ENCODE measurements at places on chromosomes 1 and 21.

DNA sequence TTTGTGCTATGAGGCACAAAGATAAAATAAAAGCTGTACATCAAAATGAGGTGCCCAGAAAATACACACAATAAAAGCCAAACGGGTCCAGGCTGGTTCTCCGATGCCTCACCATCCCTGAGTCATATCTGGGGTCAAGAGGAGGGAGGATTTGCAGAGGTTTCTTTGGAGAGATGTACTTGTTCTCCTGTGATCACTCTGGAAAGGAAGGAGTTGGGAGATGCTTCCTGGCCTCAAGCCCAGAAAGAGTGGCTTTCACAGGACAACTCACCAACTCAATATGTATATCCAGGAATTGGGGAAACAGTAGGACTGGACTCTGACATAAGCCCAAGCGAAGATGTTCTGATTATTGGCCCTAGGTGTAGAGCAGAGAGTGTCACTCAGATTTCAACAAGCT is 51.9 kb downstream of the DIPK1A start:
- DNase-seq: no peak

DNA sequence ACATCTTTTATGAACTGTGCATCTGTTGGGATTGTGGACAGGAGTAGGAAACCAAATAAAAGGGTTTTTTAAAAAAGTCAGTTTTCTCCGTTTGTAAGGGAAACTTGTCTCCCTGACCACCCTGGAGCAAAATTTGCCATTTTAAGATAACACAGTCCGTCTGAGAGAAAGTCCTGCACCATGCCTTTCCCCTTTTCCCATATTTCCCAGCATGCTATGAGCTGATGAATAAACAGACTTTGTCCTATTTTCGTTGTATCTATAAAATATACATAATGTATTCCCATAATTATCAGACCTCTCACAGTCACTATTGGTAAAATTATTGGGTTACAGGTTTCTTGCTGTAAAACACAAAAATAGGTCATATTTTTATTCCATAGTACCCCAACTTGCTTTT is 1.7 kb upstream of the AKT3 start:
- no peak for DNase-seq

- DNase-seq: no peak
Observed at GRCh38 chr1:167317463-167317862, 96.8 kb downstream of the POU2F1 start.

DNA sequence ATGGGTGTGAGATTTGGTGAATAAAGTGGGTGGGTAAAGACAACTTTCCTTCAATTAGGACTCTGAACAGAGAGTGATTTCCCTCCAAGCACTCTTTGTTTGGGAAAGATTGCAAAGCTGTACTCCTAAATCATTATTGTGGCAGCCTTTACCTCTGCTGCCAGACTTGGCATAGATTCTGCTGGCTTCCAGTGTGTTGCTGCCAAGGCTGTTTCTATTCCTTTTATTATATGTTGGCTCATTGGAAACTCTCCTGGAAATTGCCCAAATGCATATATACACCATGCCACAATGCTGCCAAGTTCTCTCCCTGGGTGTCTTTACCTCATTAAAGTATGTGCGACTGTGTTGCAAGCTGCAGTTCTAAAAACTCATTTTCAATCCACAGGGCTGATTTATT is 668.0 kb downstream of the MRPL39 start:
- DNase-seq: peak; percentile 81

DNA sequence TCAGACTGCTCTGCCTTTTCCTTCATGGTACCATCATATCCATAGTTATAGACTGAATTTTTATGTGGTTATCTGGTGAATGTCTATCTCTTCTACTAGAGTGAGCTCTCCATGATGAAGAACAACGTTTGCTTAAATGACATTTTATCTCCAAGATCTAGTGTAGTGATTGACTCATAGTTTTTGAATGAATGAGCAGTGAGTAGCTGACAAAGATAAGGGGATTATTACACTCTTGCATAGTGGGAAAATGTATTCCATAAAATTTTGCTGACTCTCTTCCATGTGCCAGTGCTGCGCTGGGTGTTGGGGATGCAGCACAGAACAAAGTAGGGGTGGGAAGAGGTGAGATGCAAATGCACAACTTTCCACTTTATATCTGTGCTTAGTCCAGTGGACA is 147.7 kb downstream of the TGFB2 start:
- no peak for DNase-seq

DNA sequence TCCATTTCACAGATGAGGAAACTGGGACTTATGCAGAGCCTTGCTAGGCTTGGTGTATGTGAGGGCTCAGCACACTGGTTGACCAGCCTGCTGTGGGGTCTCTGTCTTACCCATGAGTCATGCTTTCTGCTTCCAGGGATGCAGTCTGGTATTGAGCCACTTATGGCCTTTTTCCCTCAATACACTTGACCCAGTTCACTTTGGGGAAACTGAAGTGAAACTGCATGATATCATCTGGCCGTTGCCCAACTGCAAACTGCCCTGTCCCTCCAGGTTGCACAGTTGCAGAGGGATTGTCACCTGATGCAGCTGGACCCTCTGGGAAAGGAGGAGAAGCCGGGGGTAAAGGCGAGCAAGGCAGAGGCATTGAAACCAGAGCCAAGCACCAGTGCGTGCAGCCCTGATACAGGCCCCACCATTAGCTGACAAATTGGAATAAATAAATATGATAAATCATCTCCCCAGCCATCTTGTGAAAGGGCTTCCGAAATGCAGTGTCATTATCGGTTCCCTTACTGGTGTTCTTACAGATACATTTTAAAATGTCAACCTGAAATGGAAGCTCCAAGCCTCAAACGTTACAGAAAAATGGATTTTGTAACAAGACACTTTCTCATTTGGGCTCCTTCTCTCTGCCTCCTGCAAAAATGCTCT is 39.3 kb upstream of the DUSP10 start:
- no peak for DNase-seq

DNA sequence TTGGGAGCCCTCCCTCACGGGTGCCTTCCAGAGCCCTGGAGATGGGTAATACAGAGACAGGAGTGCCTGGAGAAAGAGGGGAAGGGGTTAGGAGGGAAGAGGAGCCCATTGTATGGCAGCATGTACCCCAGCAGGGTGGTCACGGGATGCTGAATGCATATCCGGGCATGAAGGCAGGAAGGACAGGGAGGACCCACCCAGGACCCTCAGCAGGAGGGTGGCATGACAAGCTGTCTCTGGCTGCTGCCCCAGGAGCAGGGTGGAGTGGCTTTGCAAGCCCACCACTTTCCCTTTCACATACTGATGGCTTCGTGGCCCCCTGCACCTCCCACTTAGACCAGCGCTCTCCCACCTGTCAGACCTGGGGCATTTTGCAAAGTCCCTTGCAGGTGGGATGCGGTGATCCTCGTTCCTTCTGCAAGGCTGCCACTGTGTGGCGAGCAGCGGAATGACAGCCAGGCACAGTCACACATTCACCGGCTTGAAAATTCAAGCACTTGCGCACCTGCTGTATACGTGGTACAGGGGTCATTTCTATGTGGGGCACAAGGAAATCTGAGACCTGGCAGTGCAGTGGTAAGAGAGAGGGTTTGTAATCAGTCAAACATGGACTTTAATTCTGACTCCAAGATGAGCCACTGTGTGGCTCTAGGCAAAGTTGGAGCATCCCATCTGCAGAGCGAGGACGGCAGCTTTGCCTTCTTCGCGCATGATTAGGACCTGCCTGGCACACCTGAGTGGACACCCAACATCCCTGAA is 53.2 kb upstream of the TMEM51 start:
- no peak for DNase-seq

DNA sequence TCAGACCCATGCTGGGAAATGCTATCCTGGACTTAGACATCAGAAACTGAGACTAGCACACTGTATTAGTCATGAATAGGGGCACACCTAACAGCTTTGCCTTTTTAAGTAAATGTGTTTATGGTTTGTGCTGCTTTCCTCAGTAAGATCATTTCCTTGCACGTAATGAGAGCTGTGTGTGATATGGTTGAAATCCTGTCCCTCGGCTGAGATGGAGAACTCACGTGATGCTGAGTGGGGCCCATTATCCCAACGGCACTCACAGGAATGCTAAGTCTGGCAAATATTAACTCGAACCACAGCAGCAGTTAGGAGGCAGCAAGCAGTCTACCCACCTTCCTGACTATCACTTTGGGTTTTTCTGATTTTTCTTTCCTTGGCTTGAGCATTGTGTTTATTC is 38.2 kb downstream of the BCL9 start:
- DNase-seq: no peak

GRCh38 chr1:79617777-79618176 is 611.2 kb upstream of the ADGRL4 start:
- DNase-seq: no peak

DNA sequence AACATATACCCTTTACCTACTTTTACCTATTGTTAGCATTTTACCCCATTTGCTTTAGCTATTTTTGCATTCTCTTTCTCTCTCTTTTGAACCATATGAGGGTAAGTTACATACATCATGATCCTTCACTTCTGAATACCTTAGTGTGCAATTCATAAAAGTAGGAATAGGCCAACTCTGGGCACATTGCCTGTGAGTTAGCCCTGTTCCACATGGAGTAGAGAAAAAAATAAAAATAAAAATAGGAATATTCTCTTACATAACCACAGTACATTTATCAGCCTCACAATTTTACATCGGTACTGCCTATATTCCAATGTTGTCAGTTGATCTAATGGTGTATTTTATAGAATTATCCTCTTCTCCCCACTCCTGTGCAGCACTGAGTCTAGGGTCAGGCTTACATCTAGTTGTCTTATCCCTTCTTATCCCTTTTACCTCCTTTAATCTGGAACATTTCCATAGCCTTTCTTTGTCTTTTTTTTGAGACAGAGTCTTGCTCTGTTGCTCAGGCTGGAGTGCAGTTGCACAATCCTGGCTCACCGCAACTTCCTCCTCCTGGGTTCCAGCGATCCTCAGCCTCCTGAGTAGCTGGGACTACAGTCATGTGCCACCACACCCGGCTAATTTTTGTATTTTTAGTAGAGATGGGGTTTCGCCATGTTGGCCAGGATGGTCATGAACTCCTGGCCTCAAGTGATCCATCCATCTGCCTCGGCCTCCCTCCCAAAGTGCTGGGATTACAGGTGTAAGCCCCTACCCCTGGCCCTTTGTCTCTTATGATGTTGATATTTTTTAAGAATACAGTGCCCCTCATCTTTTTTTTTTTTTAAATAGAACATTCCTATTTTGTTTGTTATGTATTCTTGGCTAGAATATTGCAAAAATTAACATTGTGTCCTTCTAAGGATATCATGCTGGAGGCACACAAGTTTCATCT is 11.1 kb upstream of the SLC30A1 start:
- no peak for DNase-seq

GRCh38 chr1:54331091-54331772 is 75.0 kb downstream of the SSBP3 start:
- no peak for DNase-seq

DNA sequence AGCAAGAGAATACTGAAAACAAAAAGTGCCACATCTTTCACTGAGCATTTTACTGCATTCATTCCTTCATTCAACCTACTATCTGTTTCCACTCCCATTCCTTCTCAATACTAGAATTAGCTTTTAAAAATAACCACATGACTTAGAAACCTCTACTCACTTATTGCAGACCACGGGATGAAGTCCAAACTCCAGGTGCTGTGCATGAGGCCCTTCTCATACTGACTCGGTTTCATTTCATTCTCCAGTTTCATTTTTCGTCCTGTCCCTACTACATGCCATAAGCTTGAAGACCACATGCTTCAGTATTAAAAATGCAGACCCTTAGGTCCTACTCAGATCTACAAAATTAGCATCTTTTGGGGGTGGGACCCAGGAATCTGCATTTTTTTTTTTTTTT is 2.3 kb upstream of the BACH1 start:
- no peak for DNase-seq

GRCh38 chr21:42654913-42655795 is 1.7 kb downstream of the PDE9A start:
- DNase-seq: no peak

GRCh38 chr1:193697115-193697762 is 510.8 kb upstream of the B3GALT2 start:
- no peak for DNase-seq

DNA sequence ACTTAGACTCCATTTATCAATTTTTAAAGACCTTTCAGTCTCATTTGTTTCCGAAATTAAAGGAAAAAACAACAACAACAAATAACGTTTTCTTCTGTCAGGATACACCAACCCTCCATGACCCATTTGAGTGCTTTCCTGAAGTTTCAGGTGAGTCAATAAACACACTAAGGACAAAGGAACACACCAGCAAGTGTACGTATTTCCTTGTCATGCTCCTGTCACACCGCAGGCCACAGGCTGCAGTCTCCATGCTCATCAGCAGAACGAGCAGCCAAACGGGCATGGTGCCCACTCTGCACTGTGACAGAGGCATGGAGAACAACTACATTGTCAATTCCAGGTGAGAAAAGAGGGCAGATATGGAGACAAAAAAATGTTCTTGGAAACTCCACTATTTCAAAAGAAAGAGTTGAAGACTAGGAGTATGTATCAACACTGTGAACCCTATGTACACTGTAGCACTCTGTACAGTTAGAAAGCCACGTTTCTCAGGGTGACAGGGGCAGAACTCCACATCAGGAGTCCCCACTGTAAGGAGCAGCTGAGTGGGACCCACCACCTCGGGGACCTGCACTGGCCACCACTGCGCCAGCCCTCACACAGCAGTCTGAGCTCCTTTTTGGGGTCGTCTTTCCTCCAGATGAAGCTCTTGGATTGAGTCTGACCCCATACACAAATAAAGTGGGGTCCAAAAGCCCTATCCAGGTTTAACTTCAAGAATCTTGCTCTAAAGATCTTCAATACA is 2.6 kb downstream of the PTTG1IP start:
- DNase-seq: peak; percentile 73

GRCh38 chr1:6757719-6758435 is 27.4 kb upstream of the CAMTA1 start:
- no peak for DNase-seq

GRCh38 chr1:230627767-230628166 is 14.5 kb upstream of the COG2 start:
- no peak for DNase-seq

DNA sequence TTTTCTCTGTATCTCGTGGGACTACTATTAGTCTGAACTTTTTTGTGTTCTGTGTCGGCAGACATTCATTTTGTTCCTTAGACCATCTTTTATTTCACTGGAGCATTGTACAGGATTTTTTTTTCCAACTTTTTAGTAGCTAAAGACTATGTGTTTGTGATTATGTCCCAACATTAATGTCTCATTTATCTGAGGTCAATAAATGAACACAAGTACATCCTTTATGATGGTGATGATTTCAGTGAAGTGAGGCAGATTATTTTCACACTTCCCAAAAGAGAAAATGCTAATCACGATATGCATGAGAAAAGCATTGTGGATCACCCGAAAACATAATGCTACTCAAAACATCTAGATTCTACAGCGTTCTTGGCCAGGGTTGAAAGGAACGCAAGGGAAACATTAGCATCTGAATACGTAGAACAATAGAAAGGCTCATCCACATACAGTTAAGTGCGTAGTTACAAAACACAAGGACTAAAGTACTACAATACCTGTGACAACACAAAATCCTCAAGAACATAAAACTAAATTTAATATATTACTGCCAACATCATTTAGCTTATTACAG is 981.7 kb upstream of the NCAM2 start:
- no peak for DNase-seq

GRCh38 chr1:166062421-166063070 is 104.3 kb downstream of the FAM78B start:
- no peak for DNase-seq

GRCh38 chr1:156503698-156504437 is 3.3 kb upstream of the MEF2D start:
- no peak for DNase-seq

- DNase-seq: no peak
Observed at GRCh38 chr1:169595764-169596711, 9.8 kb upstream of the F5 start.
